ENCODE measurements at places on chromosomes 7 and 10.

DNA sequence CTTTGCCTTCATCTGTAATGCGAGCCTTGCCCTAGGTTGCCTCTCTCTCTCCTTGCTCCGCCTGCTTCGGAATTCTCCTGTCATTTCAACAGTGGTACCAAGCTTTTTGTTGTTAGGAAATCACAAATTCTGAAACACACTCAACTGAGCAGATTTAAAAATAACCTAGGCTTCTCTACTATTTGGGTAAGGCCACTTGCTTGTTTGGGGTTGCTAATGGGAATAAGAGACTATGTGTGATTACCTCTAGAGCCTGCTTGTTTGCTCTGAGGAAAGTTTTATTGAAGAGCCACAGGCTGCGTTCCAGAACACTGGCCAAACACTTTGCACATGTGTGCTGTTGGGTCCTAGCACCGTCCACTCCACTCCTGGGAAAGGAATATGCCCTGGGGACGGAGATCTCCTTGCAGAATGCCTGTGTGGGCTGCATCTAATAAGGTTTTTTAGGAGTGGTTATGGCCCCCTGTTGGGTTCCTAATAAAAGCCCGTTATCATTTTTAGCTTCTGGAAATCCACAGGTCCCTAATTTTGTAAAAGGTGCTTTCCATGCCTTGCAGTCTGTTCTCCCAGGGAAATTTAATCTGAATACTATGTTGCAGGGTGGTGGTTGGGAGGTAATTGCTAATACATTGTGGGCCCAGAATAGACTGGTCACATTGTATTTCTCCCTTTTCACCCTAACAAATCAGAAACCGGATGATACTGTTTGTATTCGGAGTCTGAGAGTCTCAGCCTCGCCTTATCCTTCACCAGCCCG lies 68.7 kb upstream of the KLF6 start:
- DNase-seq: no peak

- no peak for DNase-seq
Measured at GRCh38 chr7:128150223-128150865, 90.7 kb upstream of the LEP start.

GRCh38 chr10:114613237-114613979 lies 44.7 kb downstream of the ABLIM1 start:
- DNase-seq: no peak

DNA sequence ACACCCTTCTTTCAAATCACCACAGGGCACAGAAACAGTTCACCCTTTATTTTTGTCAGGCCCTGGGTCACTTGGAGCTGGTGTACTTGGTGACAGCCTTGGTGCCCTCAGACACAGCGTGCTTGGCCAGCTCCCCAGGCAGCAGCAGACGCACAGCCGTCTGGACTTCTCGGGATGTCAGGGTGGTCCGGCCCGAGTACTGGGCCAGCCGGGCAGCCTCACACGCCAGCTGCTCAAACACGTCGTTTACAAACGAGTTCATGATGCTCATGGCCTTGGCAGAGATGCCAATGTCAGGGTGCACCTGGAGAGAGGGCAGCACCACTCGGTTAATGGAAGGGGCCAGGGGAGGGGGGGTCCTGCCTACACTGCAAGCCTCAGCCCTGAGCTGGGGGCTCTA lies 2.5 kb downstream of the H2BK1 start:
- DNase-seq: no peak

DNA sequence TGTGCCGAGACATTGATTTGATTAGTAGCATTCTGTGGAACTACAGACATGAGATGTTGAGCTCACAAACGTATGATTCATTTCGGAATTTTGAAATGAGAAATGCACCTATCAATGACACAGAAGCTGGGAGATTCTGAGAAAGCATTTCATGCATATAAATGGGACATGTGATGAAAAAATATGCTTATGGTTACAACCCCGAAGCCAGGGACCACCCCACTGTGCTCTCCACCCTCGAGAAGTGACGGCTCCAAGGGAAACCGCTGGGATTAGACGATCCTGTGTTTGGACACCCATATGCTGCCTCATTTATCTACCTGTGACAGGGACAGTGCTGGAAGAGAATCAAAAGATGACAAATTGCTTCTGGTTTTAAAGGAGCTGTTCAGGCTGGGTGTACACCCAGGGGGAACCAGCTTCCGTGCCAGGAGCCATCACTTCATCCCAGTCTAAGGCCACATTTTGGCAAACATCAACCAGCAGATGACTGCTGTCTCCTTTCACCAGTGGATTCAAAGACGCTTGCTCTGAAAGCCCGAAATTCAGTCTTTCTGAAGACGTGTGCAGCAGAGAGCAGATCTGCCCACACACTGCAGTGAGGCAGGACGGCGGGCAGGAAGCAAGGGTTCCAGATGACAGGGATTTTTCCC lies 109.9 kb downstream of the ATXN7L1 start:
- DNase-seq: no peak

GRCh38 chr10:116688241-116688711 lies 54.1 kb downstream of the HSPA12A start:
- DNase-seq: no peak

- DNase-seq: no peak
Measured at GRCh38 chr7:80923211-80923612, 4.4 kb upstream of the SEMA3C start.

GRCh38 chr7:53094827-53095226 lies 59.4 kb downstream of the POM121L12 start:
- no peak for DNase-seq

DNA sequence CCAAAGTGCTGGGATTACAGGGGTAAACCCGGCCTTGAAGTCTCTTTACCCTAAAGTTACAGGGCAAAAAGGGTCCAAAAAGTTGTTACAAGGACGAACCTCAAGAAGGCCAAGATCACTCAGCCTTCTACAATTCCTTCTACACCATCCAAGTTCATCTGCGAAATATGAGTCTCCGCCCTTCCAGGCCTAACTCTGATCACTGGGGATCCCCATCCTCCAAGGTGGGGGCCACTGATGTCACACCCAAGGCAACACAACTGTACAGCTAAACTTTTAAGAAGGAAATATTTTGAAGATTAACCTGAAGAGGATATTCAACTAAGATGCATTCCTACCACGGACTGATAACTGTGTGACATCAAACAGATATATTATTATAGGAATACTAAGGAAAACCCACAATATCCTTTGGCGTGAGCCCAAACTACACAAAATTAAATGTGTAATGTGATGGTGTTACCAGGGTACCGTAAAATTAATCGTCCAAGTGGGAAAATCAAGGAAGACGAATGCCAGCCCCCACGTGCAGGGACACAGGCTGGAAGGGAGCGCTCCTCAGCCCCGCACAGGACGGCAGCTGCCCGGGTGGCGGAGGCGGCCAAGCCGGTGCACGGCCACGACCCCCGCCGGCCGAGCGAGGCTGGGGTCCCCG lies 1.0 kb downstream of the PAXIP1 start:
- peak; percentile 53 for DNase-seq

DNA sequence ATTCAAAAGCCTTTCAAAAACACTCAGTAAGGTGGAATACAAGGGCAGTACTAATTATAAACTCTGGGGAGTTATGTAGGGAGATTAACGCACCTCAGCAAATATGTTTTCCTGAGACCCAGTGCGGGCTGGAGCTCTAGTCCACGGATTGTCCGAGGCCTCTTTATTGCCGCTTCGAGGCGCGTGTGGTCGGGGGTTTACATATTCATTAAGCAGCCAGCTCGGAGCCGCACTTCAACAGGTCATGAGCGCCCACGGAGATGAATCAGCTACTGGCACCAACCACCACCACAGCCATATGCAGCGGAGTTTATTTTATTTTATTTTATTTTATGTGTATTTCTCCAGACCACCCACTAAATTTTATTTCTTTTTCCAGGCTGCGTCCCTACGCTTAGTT lies 195.9 kb upstream of the ADARB2 start:
- DNase-seq: no peak

DNA sequence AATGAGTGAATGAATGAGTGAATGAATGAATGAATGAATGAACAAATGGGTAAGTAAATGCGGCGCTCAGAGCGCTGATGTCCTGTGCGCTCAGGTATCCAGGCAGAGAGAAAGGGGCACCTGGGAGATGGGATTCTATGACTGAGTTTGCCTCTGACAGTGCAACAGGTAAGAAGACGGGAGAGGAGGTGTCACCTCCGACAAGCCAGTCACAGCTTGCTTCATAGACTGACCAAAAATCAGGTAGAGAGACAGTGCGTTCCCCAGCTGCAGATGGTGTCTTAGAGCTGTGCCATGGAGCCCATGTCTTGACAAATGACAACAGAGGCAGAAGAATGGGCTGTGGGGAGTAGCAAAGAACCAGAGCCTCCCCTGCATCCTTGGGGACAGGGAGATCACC lies 327.3 kb downstream of the FGFR2 start:
- no peak for DNase-seq

GRCh38 chr7:157526913-157527634 lies 190.3 kb downstream of the DNAJB6 start:
- no peak for DNase-seq

DNA sequence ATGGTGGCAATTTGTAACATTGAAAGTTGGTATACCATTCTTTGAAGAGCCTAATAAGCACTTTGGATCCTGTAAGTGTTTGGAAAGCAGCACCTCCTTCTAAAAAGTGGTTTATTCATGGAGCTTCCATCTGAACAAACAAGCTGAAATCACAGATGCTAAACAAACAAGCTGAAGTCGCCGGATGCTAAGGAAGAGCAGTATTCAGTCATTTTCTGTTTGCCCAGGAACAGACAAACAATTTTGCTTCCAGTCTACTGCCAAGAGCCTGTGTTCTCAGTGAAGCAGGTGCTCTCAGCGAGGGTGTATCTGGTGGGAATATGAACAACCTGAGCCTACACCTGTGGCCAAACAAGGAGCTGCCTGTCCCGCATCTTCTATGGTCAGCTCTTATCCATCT lies 6.3 kb downstream of the COL28A1 start:
- DNase-seq: no peak

GRCh38 chr7:114212721-114213429 lies 201.7 kb upstream of the FOXP2 start:
- DNase-seq: no peak

DNA sequence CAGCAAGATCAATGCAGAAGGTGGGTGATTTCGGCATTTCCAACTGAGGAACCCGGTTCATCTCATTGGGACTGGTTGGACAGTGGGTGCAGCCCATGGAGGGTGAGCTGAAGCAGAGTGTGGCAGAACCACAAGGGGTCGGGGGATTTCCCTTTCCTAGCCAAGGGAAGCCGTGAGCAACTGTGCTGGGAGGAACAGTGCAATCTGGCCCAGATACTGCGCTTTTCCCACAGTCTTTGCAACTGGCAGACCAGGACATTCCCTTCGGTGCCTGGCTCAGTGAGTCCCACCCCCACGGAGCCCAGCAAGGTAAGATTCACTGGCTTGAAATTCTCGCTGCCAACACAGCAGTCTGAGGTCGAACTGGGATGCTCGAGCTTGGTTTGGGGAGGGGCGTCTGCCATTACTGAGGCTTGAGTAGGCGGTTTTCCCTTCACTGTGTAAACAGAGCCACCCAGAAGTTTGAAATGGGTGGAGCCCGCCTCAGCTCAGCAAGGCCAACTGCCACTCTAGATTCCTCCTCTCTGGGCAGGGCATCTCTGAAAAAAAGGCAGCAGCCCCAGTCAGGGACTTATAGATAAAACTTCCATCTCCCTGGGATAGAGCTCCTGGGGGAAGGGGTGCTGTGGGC lies 58.6 kb upstream of the SLC26A5 start:
- no peak for DNase-seq

DNA sequence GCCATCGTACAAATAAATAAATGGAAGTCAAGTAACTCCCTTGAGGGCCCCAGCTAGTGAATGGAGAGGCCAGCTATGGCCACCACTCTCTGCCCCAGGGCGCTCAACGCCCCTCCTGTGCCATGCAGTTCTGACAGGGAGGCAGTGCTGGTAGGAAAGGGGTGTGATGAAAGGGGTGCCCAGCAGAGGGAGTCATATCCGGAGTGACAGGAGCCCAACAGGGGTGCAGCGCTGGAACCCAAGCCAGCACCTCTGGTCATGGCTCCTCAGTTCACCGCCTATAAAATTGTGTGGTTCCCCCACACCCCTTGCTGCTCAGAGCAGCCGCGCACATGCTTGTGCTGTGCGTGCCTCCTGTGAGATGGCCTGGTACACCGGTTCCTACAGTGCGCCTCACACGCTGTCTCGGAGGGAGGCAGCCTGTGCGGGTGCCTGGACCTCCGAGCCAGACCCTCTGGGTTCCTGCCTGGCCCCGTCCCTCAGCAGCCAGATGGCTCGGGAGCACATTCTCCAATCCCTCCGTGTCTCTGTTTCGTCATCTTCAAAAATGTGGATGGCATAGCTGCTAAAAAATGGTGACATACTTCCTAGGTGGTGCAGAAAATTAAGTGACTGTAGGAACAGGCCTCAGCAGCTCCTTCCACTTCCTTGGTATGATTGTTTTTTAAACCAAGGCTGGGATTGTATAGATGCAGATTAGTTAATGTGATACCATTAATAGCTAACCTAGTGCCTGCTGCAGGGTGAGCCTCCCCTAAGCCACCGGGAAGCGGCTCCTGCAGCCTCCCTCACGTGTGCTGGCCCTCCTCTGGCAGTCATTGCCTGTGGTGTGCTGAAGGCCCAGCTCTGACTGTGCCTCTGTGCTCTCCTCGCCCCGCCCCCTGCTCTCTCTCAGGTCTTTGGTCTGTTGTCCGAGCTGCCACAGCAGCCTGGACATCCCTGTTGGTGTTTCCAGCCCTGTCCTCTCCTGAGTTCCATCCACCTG lies 125.8 kb downstream of the EGFR start:
- no peak for DNase-seq

GRCh38 chr10:118800920-118801319 lies 46.1 kb upstream of the CACUL1 start:
- peak; percentile 7 for DNase-seq

- DNase-seq: no peak
Measured at GRCh38 chr7:130423501-130424037, 17.2 kb downstream of the CEP41 start.

DNA sequence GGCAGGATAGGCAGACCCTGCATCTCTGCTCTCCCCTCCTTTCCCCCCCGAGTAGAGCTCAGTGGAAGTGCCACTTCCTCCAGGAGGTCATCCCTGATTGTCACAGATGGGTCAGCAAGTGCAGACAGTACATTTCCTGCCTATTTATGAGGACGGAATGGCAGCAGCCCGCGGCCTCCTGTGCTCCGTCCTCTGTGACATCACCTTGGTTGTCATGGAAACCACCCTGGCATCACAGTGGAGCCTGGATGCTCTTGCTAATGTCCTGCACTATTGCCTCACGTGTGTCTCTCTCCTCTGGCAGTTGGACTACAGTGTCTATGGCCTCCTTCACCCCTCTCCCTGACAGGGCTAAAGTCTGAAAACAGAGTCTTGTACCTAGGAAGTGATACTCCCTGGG lies 148.6 kb downstream of the SH3PXD2A start:
- DNase-seq: no peak

DNA sequence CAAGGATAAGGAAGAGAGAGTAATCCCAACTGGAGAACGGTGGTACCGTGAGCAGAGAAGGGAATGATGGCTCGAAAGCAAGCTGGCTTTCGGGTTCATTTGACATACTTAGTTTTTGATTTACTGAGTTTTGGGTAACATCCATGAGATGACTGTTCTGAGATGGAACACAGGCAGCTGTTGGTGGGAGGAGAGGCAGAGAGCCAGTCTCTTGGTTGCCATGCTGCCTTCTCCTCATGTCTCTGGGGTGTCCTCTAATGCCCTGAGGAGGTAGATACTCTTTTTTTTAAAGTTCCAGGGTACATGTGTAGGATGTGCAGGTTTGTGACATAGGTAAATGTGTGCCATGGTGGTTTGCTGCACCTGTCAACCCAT lies 76.4 kb upstream of the NRP1 start:
- no peak for DNase-seq

Measured in hematopoietic multipotent progenitor cell treated with erythropoietin and hydrocortisone succinate and interleukin-3 and kit ligand, for 15 days (in vitro differentiated cells).